ENCODE measurements at places on chromosomes 5 and 9. TPM values are rescaled to one million over a fixed set of nuclear protein-coding genes. Genes with fewer than 3 reads are reported as not detected.

- no peak for DNase-seq
Measured at GRCh38 chr5:37645707-37646106, 194.1 kb downstream of the GDNF start.

DNA sequence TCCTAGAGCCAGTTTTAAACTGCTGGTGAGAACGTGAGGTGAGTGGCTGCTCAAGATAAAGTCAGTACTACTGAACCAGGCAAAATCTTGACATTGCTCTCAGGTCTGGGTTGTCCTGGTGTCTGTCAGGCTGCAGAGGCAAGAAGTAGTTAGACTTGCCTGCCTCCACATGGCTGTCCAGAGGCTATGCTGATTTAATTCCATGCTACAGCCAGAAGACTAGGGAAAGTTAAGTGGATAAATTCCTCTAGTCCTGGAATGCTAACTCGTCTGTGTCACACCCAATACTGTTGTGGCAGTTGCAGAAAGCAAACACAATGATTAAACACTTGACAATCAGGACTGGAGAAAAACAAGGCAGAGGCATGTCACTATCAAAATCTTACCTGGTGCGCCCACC, 118.9 kb downstream of the ACER2 start:
- DNase-seq: no peak

DNA sequence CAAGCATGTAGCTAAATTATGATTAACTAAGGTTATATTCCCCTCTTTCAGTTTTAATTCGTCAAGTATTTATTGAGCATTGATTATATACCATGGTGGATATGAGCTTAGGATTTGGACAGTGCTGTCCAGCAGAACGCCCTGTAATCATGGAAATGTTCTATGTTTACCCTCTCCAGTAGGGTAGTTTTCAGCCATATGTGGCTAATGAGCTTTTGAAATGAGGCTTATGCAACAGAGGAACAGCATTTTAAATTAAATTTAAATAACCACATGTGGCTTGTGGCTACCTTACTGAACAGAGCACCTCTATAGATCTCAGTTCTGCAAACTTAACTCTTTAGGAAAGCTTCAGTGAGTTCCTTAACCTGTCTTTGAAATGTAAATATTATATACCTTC, 59.1 kb downstream of the JMY start:
- no peak for DNase-seq

GRCh38 chr5:179731791-179732411, 721 bp upstream of the MAML1 start:
- no peak for DNase-seq

DNA sequence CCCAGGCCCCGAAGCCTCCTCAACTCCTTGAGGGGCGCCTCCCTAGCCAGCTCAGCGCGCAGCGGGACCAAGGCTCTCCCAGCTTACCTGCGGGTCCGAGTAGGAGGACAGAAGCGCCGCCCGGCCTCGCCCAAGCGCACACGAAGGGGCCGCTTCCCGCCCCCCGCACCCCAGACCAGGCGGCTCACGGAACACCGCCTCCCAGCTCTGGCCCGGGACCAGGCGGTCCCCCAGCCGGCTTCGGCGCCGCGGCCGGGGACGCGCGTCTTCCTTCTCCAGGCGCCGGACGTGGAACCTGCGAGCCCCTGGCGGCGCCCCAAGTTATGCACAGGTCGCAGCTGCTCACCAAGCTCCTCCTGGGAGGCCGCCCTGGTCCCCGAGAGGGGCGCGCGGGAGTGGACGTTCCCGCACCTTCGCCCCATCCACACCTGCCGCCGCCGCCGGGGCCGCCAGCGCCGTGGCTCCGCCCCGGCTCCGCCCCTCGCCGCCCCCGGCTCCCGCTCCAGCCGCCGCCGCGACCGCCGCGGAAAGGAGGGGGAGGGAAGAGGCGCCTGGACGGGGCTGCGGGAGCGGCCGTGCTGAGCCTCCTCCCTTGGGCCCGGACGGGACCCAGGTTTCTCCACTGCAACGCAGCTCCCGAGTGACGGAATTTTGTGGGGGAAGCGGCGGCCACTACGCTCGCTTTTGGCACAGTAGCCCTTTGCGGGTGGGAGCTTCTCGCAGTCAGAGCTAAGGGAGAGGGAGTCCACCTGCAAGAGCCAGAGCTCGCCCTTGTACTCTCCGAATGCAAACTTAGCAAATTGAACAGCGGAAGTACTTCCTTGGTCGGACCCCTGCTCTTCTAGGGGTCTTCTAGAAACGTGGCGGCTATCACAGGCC, 77.5 kb upstream of the IFNE start:
- DNase-seq: no peak

DNA sequence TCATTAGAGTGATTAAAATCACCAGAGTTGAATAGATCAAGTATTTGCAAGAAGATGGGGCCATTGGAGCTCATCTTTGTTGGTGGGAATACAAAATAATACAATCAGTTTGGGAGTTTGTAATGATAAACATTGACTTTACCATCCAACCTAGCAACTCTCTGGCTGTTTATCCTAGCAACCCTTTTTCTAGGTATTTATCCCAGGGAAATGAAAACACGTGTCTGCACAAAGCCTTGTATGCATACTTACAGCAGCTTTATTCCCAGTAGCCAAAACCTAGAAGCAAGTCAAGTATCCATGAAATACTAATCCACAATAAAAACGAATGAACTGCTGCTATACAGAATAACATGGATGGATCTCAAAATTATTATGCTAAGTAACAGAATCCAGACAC, 152.7 kb upstream of the DAB2 start:
- DNase-seq: no peak

DNA sequence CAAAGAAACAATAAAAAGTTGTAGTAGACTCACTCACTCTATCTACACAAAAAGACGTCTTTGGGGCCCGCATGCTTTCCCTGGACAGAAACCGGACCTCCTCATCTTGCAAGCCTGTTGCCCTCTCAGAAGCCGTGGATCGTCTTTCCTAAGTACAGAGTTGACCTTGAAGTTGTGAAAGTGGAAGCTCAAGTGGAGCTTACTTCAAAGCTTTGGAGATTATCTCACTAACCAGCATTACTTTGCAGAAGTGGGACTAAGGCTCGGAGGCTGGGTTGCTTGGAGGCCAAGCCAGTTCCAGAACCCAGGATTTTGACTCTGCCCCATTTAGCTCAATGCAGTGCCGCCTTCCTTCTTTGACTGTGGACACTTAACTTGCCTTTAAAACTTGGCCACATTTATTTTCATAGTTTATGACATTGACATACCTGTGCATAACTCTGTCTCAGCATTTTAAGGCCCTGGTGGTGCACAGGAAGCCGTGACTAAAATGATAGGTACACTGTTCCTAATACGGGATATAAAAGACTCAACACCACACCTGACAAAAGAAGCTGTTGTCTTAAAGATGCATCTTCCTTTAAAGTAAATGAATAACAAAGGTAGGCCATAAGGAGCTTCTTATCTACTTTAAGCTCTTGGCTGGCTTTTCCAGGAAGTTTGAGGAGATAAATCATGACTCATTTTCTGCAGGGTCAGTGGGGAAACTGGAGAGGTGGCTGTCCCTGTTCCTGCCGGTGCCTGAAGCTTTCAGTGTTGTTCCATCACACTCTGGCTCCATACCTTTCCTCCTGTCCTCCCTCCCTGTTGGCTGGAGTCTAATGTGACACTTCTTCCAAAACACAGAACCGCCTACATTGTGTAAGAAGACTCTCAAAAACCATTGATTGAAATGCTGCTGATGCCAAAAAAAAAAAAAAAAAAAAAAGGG, 10.7 kb downstream of the SLC25A25 start:
- DNase-seq: no peak

DNA sequence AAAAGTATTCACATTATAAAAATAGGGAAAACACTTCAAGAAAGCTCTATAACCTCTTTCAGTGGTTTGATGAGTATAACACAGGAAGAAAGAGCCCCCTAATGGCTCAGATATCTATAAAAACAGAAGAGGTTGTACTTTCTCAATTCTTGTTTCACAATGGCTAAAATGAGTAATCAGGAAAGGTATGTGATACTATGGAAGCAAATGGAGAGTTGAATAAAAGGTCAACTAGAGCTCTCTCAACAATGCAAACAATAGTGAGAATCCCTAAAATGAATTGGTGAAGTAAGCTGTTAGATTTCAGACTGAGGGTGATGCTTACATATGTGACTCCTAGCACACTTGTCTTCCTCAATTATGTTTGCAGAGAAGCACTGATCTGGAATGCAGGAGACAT, 584.6 kb upstream of the CDH18 start:
- no peak for DNase-seq

GRCh38 chr9:94819161-94819687, 92.7 kb downstream of the AOPEP start:
- DNase-seq: no peak

DNA sequence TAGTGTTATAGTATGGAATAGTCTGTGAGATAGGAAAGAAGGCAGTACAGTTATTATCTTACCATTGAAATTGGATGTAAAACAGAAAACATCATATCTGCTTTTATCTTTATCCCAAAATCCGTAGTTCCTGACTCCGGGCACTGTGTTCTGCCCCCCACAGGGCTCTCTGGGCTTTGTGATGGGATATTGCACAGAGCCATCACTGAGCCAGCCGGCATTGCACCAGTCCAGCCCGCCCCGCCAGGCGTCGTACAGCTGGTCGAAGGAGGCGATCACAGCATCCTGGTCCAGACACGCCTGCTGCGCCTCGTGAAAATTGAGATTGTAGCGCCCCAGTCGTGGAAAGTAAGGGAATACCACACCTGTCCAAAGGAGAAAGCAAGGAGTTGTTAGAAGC, 76.4 kb downstream of the HAPLN1 start:
- DNase-seq: no peak

DNA sequence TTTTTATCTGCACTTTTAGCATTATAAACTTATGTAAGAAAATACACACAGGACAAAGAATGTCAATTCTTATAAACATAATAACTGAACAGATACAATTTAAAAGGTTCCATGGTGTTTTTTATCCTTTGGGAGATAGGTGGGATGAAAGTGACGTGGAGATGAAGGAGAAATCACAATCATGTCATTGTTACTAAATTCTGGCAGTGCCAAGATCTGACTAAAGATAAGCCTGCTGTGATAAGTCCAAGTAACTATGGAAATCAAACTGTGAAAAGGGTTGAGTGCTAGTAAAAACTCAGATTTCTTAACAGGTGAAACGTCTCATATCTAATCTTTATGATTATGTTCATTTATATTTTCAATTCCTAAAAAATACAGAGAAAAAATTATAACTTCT, 11.1 kb downstream of the LEAP2 start:
- DNase-seq: no peak

GRCh38 chr9:78309066-78309465, 12.1 kb downstream of the PSAT1 start:
- no peak for DNase-seq

GRCh38 chr9:130927995-130928900, 10.8 kb downstream of the FIBCD1 start:
- DNase-seq: no peak

GRCh38 chr9:73684601-73685000, 532.9 kb downstream of the ANXA1 start:
- no peak for DNase-seq

DNA sequence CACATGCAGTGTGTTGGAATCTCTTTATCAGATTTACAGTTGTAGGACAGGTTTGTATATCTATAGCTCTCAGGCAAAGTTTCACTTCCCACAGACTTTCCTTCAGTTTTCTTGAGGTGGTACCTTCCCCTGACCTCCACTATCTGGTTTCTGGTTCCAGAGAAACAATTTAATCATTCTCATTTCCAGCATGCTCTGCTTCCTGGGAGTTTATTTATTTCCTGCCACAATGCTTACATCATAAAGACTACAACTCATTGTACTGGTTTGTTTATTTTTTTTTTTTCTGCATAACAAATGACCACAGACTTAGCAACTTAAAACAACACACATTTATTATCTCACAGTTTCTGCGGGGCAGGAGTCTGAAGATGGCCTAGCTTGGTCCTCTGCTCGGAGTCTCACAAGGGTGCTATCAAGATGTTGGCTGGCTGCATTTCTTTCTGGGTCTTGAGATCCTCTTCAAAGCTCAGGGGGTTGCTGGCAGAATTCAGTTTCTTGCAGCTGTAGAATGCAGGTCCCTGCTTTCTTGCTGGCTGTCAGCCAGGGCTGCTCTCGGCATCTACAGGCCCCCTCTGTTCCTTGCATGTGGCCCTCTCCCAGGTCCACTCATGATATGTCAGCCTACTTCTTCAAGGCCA, 247.7 kb downstream of the ENC1 start:
- no peak for DNase-seq

- DNase-seq: no peak
Measured at GRCh38 chr9:3698076-3698475, 172.3 kb upstream of the RFX3 start.

- DNase-seq: no peak
Measured at GRCh38 chr5:158546748-158547147, 553.0 kb downstream of the EBF1 start.

- no peak for DNase-seq
Measured at GRCh38 chr5:67142816-67143215, 53.8 kb downstream of the CD180 start.

The GCNT4 gene
- total RNA-seq: 2.5 TPM

The F2RL2 gene
- not detected for total RNA-seq

The DDX4 gene
- total RNA-seq: not detected

The THBS4 gene
- 0.98 TPM for total RNA-seq

The RHOBTB3 gene
- total RNA-seq: 43.2 TPM

The GDA gene
- total RNA-seq: not detected

The PHYHD1 gene
- 23.6 TPM for total RNA-seq

The OCLN gene
- total RNA-seq: 12.8 TPM

The KCNMB1 gene
- 4.9 TPM for total RNA-seq

Measured in vagina (tissue), 2 donors.